Mucosa of descending colon (tissue), 3 donors: ENCODE measurements at places on chromosomes 11 and 22. TPM values are rescaled to one million over a fixed set of nuclear protein-coding genes. Genes with fewer than 3 reads are reported as not detected.

GRCh38 chr11:72576243-72576595 is 98.0 kb downstream of the PDE2A start:
- no peak for DNase-seq

- no peak for DNase-seq
Observed at GRCh38 chr11:86802146-86802545, 1.8 kb downstream of the PRSS23 start.

The GLB1L2 gene
- 21.5 TPM for total RNA-seq

- DNase-seq: no peak
Observed at GRCh38 chr22:46941968-46942798, 179.7 kb downstream of the TBC1D22A start.

GRCh38 chr11:131756479-131757110 is 386.2 kb downstream of the NTM start:
- DNase-seq: no peak

The MAPK8IP2 gene
- 0.64 TPM for total RNA-seq

The HORMAD2 gene
- total RNA-seq: not detected

DNA sequence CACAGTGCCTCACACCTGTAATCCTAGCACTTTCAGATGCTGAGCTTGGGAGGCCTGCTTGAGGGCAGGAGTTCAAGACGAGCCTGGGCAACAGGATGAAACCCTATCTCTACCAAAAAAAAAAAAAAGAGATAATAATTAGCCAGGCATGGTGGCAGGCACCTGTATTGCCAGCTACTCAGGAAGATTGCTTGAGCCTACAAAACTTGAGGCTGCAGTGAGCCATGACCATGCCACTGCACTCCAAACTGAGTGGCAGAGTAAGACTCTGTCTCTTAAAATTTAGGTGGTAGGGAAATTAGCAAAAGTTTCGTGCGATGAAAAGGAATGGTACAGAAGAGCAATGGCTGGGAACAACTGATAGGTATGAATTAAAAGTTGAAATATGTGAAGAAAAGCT is 18.0 kb downstream of the ST13 start:
- DNase-seq: no peak

DNA sequence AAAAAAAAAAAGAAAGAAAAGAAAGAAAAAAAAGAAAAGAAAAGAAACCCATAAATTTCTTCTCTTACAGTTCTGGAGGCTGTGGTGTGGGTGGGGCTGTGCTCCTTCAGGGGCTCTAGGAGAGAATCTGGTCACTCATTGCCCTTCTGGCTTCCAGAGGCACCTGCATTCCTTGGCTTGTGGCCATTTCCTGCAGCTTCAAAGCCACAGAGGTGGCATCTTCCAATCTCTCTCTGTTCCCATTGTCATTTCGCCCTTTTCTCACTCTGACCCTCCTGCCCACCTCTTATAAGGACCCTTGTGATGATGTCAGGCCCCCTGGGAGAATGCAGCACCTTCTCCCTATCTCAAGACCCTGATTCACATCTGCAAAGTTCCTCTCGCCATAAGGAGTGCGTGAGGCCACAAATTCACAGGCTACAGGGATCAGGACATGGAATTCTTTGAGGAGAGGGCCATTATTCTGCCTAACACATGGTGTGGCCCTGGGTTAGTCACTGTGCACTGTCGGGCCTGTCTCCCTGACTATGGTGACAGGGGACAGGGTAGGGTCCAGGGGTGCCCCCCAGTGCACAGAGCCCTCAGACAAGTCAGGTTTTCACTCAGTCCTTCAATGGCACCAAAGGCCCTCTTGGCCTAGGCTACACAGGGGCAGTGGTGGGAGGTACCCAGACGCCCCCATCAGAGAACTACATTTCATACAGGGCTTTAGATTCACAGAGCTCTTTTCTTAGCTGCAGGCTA is 38.6 kb upstream of the PRR5 start:
- DNase-seq: peak; percentile 46

GRCh38 chr11:126468102-126468521 is 112.6 kb downstream of the ST3GAL4 start:
- DNase-seq: no peak

The PDGFB gene
- 1.8 TPM for total RNA-seq

The CD6 gene
- 4.3 TPM for total RNA-seq

DNA sequence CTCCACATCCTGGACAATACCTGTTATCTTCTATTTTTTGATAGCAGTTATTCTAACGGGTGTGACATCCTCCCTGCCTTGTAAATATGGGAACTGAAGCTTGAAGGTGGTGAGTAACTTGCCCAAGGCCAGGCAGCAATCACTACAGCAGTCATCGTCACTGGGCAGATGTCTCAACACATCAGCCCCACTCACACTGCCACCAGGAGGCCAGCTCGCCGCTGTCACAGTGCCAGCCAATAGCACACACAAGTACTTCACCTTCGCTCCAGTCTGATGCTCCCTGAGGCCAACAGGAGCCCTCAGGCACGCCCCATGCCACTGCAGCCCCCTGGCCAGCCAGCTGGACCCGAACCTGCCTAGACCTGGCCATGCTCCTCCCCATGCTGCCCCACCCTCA is 4.9 kb upstream of the TTLL1 start:
- peak; percentile 70 for DNase-seq

GRCh38 chr11:477052-477715 is 27.1 kb downstream of the PTDSS2 start:
- no peak for DNase-seq

DNA sequence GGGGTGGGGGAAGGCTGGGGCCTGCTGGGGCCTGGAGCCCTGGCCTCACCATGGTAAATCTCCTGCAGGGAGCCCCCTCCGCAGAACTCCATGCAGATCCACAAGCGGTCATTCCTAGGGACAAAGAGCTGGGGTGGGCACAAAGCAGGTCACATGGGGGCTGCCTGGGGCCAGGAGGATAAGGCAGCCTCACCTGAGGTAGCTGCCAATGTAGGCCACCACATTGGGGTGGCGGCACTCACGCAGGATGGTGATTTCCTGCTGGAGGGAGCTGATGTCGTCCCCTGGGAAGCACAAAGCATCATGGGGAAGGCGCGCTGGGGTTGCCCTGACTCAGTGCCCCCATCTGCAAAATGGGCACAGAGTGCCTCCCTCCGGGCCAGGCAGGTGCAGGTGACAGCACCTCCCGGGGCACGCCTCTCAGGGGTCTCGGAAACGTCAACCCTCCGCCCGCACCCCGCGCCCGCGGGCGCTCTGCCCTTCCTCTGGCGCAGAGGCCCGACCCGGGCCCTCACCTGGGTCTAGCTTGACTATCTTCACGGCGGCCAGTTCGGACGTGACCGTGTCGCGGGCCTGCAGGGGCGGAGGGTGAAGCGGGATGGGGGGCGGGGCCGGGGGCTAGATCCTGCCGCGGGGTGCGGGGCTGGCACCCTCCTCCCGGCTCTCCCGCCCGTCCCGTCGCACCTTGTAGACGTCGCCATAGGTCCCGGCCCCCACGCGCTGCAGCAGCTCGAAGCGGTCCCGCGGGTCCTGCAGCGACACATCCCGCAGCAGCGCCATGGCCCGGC is 450 bp downstream of the MAP4K2 start:
- DNase-seq: no peak

DNA sequence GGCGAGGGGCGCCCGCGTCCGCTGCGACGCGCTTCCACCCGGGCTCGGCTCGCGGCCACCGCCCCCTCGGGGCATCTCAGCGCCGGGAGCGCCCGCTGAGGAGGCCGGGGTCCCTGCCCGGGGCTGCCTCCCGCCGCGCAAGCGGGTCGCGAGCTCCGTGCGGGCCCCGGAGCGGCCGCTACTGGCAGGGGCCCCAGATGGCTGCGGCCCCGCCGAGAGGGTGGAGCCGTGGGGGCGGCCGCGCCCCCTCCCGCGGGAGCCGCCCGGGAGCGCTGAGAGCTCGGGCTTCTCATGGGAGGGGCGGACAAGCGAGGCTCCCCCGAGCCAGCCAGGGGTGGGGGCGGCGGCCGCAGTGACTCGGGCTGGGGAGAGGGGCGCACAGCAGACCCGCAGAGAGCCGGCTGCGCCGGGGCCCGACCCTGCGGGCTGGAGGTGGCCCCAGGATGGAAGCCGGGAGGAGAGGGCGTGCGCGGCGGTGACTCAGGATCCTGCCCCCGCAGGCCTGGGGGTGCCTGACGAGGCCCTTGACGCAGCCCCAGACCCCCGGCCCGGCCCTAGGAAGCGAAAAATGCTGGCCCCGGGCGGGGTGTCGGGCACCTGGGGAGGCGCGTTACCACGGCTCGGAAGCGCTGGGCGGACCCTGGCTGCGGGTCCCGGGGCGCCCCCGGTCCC is 603 bp upstream of the ZFTA start:
- DNase-seq: peak; percentile 21

DNA sequence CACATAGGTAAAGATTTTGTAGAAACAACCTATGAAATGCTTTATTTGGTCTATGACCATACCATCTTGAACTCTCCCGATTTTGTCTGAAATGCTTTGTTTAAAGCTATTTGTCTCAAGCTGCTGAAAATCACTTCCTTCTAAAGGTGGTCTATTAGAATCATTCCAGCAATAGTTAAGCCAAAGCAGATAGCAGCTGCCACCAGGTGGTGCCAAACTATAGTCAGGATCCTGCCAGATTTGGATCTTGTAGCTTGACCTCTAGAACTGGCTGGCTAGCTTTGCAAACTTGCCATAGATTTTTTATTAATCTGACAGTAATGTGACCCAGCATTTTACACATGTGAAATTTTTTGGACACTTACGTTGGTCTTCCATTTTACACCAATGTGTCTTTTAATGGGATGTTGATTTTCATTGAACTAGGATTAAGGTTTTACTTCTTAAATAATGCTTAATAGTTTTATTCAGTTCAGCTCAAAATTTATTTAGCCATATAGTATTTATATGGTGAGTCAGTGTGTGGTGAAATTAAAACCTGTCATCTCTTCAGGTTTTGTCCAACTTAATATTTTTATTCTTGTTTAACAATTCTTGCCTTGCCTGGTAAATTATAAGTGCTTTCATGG is 19.7 kb downstream of the CTR9 start:
- DNase-seq: peak; percentile 71

GRCh38 chr11:44969651-44970252 is 19.1 kb upstream of the TP53I11 start:
- DNase-seq: no peak

- DNase-seq: no peak
Observed at GRCh38 chr22:43393132-43393843, 18.5 kb upstream of the MPPED1 start.

GRCh38 chr11:128692753-128693415 is 988 bp upstream of the FLI1 start:
- DNase-seq: peak; percentile 51

- no peak for DNase-seq
Observed at GRCh38 chr11:129323896-129324502, 51.6 kb upstream of the BARX2 start.

GRCh38 chr11:61145228-61146005 is 15.8 kb downstream of the VPS37C start:
- no peak for DNase-seq

The CASP5 gene
- total RNA-seq: 50.1 TPM

GRCh38 chr11:31824332-31824878 is 13.3 kb upstream of the PAX6 start:
- DNase-seq: no peak

DNA sequence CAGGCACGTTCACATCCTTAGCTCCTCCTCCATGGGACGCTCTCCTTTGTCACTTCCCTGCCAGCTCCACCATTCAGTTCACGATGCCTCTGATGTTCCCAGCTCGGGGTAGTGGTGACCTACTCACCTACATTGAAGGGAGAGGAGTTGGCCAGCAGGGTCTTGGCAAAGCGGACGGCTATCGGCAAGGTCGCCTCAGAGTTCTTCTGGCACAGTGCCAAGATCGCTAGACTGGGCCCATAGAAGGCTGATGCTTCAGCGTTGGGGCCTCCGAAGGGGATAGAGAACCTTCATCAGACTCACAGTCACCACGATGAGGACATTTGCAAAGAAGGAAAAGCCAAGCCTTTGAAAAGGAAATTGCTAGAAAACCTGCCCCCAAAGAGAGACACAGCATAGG is 3.0 kb downstream of the CBLIF start:
- no peak for DNase-seq

GRCh38 chr11:62001450-62002191 is 34.2 kb upstream of the FTH1 start:
- DNase-seq: peak; percentile 79

DNA sequence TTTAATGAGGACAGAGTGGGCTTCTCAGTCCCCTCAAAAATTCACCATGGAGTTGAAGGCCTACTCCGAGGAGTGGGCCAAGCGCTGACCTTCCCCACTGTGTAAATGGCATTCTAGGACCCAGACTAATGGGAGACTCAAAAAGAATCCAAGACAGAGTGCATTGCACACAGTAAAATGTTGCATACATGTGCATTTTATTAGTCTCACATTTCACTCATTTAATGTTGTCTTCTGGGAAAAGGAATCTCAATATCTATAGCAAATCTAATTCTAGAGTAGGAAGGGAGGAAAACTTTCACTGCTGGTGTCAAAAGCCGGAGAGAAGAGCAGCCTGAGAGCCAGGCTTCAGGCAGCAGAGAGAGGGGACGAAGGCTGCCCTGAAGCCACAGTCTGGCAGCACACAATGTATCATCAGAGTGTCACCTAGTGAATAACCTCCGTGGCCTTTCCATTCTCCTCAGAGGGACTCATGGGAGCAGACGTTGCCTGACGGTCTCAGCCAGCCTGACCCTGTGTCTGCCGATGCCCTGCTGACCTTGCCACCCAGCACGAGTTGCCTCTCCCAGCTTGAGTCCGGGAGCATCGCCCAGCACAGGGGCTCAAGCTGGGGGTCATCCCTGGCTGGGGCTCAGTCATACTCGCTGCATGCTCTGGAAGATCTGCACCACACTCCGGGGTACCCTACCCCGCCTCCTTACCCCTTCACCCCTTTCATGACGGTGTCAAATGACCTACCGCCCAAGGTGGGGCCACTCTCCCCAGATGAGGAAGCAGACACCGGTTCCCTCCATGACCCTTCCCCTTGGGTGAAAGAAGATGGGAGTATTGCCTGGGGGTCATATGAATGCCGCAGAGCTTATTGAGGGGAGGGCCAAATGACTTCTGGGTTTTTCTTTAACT is 12.9 kb upstream of the POU2AF3 start:
- DNase-seq: no peak

DNA sequence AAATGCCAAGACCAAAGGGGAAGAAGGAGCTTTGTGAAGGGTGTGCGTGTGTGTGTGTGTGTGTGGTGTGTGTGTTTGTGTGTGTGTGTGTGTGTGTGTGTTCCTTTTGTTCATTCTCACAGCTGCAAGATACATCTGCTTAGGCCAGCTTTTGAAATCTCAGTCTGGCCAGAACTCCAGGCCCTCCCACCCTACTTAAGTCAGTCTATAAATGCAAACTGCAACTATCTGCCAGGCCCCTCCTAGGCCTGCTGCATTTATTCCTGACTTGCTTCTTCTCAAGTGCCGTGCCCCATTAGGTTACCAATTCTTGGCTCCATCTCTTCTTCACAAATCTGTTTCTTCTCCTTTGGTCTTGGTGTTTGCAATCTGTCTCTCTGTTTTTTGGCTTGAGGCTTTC is 21.6 kb upstream of the RIC3 start:
- DNase-seq: no peak

The CEND1 gene
- 0.34 TPM for total RNA-seq

The OR51B6 gene
- not detected for total RNA-seq

GRCh38 chr11:124493016-124493655 is 47.6 kb upstream of the OR8B8 start:
- no peak for DNase-seq

DNA sequence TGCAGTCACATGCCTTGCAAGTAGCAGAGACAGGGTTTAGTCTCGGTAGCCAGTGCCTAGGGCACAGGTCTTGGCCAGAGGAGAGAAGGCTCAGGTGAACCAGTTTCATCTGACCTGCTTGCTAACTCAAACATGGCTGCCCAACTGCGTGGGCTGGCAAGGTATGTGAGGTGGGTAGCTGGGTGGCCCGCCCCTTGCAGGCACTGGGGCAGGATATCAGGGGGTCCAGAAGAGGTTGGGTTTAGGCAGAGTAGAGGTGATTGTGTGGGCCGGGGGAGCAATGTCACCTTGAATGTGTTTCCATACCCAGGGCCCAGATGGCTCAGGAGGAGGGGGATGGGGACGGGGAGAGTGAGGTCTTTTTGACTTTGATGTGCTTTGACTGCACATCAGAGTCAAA is 37.7 kb downstream of the ST3GAL4 start:
- no peak for DNase-seq
